ENCODE measurements at places on chromosomes 12 and 14. TPM values are rescaled to one million over a fixed set of nuclear protein-coding genes. Genes with fewer than 3 reads are reported as not detected.
A peak's percentile ranks its signal among the peaks of the same experiment; 100 is the strongest.

The CDK17 gene
- total RNA-seq = 57.4 TPM

The GPR137C gene
- total RNA-seq = 0.35 TPM

The KRT83 gene
- total RNA-seq = not detected

The SPX gene
- total RNA-seq = 14.4 TPM

The GPR84 gene
- not detected for total RNA-seq

The INHBE gene
- total RNA-seq = 1.0 TPM

- no peak for DNase-seq
Measured at GRCh38 chr12:48198672-48198971, 4.5 kb downstream of the OR10AD1 start.

- DNase-seq = no peak
Measured at GRCh38 chr14:42848652-42849051, 1242.0 kb downstream of the LRFN5 start.

GRCh38 chr12:47964106-47964728, 821 bp downstream of the TMEM106C start:
- no peak for DNase-seq

DNA sequence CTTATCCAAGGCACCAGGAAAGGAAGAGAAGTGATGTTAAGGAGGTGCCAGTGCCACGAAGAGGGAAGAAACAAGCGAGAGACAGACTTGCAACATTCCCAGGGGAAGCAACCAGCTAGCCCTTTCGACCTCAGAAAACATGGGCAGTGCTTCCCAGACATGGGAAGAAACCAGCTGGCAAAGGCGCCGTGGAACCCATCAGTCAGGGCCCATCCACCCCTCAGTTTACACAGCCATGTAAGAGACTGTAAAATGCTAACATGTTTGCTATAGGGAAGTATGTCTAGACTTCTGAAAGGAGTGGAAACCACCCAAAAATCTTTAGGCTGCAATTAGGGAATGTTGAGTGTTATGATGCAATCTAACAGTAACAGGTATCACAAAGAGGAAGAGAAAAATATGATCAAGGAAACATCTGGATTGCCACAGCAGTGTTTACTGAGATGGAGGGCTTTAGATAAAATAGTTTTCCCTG, 26.3 kb downstream of the ANAPC5 start:
- DNase-seq = no peak

DNA sequence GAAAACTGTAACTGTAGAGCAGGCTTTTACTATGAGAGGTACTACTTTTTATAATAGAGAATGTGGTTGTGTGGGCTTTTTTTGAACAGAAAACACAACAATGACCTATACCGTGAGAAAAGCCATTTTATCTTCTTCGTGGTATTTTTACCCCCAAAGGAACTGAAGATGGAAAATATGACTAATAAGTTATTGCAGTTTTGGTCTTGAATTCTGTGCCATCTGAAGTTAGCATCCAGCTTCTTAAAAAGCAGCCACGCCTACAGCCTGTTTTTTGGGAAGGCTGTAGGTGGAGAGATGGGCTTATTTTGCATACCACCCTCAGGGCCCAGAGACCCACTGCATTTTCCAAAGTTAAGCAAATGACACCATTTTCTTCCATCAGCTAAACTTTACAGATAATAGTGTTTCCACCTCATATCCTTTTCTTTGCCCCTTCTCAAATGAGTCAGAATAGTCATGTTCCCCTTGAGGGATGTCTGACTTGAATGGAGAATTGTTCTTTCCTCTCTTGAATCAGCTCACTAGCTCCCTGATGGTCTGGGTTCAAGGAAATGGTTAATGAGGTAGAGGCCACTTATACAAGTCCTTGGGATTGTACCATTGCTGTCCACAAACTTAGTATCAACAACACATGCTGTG, 53.0 kb downstream of the TBC1D30 start:
- no peak for DNase-seq

- no peak for DNase-seq
Measured at GRCh38 chr14:93811020-93811419, 22.7 kb upstream of the PRIMA1 start.

DNA sequence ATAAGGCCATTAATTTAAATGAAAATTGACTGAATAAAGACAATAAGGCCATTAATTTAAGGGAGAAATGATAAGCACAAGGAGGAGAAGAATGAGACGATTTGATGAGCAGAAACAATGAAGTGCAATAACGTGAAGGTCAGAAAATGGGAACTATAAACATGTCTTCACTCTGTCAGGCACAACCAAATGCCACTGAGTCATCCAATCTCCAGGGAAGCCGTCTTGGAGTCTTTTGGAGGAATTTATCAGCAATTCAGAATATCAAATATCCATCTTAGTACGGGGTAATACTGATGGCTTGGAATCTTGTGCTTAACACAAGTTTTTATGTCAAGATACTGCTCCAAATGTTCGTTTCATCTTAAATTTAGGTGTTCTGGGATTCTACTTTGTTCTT, 159.9 kb downstream of the CAPZA3 start:
- DNase-seq = peak; percentile 7

- peak; percentile 72 for DNase-seq
Measured at GRCh38 chr12:59780605-59781135, 184.8 kb downstream of the SLC16A7 start.

DNA sequence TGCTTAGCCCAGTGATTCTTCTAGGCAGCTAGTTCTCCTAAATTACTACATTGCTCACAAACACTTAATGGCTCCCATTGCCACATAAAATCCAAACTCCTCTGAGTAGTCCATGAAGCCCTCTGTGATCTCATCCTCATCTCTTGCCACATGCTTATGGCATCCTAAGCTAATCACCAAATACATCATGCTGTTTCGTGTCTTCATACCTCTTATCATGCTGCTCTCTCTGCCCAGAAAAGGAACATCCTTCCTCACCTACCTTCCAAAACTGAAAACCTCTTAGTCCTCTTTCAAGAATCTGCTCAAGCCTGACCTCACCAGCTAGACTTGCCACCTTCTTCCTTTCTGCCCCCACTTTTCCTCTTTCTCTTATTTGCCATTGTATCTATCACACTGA, 108.5 kb downstream of the DUSP6 start:
- DNase-seq = no peak

- no peak for DNase-seq
Measured at GRCh38 chr12:15928870-15929571, 17.9 kb downstream of the DERA start.

- DNase-seq = peak; percentile 53
Measured at GRCh38 chr12:80321653-80322052, 122.4 kb upstream of the PTPRQ start.

DNA sequence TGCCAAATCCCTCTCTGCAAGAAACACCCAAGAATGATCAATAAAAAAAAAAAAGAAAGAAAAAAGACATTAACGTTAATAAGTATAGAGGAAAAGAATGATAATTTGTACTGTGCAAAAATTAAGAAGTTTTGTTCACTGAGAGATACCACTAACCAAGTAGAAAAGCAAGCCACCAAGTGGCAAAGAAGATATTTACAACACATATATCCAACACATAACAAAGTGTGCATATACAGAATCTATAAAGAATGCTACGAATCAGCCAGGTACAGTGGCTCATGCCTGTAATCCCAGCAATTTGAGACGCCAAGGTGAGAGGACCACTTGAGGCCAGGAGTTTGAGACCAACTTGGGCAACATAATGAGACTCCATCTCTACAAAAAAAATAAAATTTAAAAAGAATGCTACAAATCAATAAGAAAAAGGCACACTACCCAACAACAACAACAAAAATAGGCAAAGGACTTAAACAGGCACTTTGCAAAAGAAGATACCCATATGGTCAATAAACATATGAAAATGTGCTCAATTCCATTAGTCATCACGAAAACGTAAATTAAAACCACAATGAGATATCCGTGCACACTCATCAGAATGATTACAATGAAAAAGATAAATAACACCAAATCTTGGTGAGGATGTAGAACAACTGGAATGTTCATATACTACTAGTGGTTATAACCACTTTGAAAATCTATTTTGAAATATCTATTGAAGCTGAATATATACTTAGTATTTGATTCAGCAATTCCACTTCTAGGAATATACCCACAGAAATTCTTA, 19.8 kb downstream of the GALNT4 start:
- DNase-seq = no peak

DNA sequence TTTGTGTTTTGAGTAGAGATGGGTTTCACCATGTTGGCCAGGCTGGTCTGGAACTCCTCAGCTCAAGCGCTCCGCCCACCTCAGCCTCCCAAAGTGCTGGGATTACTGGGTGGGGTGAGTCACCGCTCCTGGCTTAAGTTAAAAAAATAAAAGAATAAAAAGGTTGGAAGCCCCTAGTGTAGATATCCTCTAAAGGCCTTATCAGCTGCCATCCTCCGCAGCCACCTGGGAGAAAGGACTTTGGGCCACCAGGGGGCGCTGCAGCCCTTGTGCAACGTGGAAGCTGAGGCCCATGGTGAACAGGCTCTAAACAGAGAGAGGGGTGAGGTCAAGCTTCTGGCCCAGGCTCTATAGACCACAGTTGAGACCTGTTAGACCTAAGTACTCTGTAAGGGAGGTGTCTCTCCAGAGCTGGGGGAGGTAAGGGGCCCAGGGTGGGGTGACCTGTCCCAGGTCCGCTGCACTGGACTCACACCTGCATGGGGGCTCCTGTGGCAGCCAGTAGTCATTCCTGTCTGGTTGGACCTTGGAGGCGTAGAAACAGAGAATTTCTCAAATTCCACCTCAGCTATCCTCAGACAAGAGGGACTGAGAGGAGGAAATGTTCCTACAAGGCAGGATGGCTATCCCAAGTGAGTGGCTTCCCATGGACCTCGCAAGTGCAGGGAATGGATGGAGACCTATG, 14.0 kb upstream of the RACGAP1 start:
- peak; percentile 39 for DNase-seq

- DNase-seq = no peak
Measured at GRCh38 chr12:24414480-24414879, 465.0 kb upstream of the SOX5 start.

DNA sequence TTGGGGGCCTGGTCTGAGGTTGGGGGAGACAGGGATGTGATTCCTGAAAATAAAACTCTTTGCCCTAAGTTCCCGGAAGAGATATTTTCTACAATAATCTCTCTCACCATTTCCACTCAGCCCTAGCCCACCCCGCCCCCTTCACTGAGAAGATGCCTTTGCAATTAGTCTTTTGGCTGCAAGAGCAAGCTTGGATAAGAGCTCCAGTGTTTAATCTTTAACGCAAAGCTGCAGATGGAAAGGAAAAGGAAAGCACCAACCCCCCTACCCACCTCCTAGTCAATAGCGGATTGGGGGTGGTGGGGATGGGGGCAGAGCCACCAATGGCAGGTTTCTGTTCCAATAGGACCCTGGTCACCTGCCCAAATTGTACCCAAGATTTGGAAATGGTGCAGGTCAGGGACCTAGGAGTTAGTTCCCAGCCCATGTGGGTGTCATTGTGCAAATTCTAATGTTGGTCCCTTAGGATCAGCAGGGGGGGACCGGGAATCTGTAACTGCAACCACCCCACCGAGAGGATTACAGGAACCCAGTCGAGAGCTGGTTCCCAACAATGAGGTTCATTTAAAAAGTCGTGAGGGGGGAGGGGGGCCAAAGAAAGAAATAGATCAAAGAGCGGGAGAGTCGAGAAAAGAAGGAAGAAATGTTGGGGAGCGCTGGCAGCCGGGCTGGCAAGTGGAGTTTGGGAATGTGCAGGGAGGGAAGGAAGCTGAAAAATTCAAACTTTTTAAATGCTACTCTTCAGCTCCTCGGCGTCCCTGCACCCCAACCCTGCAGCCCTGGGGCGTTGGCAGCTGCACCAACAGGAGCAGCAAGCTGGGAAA, 1.6 kb downstream of the ZFP36L1 start:
- no peak for DNase-seq

GRCh38 chr12:116879509-116880212, 1.6 kb downstream of the HRK start:
- no peak for DNase-seq

- no peak for DNase-seq
Measured at GRCh38 chr14:61326146-61326545, 4.8 kb downstream of the PRKCH start.

DNA sequence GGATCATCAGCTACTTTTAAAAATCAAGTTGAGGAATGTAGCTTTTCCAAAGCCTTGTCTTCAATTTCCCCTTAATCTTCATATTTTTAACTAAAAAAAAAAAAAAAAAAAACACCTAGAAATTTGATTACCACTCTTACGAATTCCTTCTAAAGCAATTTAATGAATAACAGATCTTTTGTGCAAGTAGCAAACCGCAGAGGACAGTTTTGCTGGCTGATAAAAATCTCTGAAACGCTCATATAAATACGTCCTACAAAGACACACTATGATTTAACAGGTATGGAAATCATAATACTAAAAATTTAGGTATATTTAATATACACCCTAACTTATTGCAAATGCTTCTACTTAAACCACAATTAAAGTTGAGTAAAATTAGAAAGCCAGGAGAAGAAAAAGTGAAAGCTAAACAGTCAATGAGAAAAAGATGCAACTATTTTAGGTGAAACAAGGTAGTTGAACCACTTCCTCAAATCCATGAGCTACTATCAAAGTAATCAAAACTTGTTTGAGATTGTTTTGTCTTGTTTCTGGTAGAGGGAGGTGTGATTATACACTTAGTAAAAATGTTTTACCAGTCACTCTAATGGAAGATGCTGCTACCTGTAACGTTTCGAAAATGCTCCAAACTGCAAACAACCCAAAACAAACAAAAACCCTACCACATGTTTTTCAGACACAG, 2.2 kb downstream of the PAWR start:
- peak; percentile 66 for DNase-seq
